ENCODE measurements at places on chromosomes 13 and 19.

GRCh38 chr13:80313668-80314256 lies 27.2 kb downstream of the SPRY2 start:
- DNase-seq = no peak

DNA sequence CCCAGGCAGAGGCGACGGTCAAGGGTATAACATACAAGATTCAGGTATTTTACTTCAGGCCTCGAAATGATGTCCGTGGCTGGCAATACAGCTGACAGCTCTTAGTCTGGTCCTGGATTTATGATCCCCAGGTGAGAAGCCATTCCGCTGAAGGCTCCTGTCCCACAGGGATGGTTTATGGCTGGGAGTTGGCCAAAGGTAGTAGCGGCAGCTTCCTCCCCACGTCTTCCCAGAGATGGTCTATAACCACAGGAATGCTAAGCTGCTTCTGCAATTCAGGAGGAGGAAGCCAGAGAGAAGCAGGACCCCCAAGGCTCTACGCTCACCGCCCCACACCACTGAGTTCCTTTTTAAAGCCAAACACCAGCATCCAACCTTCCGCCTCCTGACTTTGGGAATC lies 27.1 kb downstream of the OLFM2 start:
- no peak for DNase-seq

DNA sequence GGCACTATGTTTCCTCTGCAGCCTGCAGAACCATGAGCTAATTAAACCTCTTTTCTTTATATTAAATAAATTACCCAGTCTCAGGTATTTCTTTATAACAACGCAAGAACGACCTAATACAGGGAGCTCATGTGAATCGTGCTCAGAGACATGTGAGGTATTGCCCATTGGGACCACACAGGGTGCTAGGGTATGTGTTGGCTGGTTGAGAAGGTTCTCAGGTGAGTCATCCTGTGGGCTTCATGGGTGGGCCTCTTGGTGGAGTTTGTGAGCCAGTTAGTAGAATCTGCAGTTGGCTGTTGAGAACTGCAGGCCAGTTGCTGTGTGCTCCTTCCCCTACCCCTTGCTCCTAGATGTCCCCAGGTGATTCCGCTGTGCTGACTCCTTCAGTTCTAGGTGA lies 163.0 kb downstream of the HS6ST3 start:
- no peak for DNase-seq

DNA sequence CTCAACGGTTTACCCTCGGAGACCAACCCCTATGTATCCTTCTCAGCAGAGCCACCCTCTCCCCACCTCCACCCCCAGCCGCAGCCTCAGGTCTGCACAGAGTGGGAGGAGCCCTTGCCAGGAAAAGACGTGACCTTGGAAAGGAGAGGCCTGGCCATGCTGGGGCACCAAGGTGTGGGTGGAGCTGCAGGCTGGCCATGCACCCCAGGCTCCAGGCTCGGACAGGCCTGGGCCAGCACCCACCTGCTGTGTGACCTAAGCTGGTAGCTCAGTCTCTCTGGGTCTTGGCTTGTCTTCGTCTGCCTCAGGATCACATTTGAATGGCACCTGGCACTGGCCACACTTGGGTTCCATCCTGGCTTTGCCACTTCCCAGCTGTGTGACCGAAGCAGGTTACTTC lies 29.5 kb downstream of the CCDC8 start:
- no peak for DNase-seq

GRCh38 chr13:24671386-24672113 lies 8.7 kb upstream of the ATP12A start:
- DNase-seq = no peak

- DNase-seq = no peak
These were observed 19.4 kb downstream of the NOTCH3 start for GRCh38 chr19:15181394-15181793.

GRCh38 chr19:12293777-12294248 lies 870 bp downstream of the ZNF44 start:
- peak; percentile 77 for DNase-seq

DNA sequence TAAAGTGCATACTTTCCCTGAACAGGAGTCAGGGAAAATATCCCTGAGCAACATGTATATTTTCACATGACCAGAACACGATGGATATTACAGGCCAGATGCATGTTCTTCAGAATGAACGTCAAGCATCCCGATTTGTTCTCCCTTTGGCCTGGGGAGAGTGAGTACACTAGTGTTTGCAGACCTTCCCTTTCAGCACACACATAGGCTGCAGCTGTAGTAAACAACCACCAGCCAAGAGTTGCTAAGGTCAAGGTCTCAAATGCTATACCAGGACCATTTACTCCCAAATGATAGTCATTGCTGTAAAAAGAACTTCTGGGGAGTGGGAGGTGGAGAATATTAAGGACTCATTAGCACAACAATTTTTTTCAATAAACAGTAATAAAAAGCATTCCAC lies 3.0 kb downstream of the KLF12 start:
- no peak for DNase-seq

GRCh38 chr19:37970699-37971098 lies 63.7 kb downstream of the SIPA1L3 start:
- DNase-seq = no peak

DNA sequence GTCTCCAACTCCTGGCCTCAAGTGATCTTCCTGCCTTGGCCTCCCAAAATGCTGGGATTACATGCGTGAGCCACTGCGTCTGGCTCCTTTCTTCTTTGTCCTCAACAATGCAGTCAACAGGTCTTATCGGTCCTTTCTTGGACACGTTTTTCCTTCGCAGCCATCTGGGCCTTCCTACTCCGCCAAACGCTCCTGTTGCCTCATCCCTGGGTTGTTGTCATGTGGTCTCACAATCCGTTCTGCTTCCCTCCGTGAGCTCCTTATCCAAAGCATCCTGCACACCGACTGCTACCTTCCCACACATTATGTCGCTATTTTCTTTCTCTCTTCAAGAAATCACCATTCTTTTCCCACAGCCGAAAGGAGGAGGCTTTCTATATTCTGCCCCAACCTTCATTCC lies 306.8 kb downstream of the DCLK1 start:
- DNase-seq = no peak

DNA sequence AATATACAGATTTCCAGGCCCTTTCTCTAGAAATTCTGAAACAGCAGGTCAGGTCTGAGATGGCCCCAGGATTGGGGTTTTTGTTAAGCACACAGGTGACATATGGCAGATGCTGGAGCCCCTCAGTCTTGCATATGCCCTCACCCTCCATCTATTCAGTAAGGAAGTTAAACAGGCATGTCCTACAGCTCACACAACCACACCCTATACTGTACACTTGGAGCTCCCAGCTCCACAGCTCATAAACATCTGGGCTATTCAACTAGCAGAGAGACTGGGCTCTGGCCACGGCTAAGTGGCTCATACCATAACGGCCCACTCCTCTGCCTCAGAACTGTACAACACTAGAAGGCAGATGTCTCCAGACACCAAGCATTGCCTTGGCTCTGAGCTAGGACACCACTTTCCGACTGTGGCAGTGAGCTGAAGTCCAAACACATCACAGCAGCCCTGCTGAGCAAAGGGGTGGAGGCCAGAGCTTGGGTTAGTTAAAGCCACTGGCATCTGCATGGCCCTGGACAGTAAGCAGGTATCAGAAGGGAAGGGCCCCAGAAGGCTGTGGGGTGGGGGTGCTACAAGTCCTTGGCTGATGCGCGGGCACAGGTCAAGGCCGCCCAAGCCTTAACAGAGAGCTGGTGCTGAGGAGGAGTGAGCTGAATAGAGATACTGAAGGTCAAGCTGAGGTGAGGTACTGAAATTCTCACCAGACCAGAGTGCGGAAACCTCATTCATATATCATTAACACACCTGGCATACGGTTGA lies 79.1 kb downstream of the ABCC4 start:
- no peak for DNase-seq

- no peak for DNase-seq
These were observed 1115.4 kb downstream of the SLITRK1 start for GRCh38 chr13:82766732-82767321.

- no peak for DNase-seq
These were observed 69.5 kb upstream of the ANKRD10 start for GRCh38 chr13:110984381-110984780.

- DNase-seq = no peak
These were observed 96.7 kb upstream of the UQCRFS1 start for GRCh38 chr19:29309637-29310036.

DNA sequence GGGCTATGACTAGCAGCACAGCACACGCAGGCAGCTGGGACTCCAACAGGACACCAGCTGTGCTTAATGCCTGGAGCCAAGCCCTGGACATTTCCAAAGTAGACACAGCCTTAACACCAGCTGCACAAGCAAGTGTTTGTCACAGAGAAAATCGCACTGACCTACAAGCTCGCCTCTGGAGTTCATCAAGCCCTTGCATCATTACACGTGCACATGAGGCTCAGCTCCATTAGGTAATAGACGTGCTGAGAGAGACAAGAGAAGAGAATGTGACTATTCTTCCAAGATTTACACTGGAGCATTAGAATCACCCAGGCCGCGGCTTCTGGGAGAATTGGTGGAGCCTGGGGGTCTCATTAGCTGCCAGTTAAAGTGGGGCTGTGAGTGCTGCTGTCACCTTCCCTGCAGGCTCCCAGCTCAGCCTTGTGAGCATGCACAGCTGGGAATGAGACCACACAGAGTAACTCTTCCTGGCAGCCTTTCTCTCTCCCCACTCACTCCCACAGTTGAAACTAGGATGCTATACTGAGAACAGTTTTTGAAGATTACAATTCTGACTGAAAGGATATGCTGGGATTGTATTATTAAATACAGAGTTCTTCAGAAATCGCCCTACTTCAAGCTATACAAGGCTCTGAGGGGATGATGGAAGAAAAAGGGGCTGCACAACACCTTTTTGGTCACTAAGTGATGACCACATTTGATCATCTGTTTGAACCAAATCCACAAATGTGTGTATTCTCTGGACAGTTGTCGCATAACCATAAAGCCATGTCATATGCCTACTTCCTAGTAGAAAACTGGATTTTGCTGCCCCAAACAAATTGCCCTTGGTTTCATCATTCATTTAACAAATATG lies 10.5 kb downstream of the STOML3 start:
- no peak for DNase-seq

DNA sequence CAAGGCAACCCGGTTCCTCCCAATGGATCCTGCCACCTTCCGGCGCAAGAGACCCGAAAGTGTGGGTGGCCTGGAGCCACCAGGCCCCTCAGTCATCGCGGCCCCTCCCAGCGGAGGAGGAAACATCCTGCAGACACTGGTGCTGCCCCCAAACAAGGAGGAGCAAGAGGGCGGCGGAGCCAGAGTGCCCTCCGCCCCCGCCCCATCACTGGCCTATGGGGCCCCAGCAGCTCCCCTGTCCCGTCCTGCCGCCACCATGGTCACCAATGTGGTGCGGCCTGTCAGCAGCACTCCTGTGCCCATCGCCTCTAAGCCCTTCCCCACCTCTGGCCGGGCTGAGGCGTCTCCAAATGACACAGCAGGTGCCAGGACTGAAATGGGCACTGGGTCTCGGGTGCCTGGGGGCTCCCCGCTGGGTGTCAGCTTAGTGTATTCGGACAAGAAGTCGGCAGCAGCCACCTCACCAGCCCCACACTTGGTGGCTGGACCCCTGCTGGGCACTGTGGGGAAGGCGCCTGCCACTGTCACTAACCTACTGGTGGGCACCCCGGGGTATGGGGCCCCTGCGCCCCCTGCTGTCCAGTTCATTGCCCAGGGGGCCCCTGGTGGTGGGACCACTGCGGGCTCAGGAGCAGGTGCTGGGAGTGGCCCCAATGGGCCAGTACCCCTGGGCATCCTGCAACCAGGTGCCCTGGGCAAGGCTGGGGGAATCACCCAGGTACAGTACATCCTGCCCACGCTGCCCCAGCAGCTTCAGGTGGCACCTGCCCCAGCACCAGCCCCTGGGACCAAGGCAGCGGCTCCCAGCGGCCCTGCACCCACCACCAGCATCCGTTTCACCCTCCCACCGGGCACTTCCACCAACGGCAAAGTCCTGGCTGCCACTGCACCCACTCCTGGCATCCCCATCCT lies 11.2 kb upstream of the PRR19 start:
- peak; percentile 40 for DNase-seq

- no peak for DNase-seq
These were observed 1.6 kb downstream of the DCLK1 start for GRCh38 chr13:36129539-36129938.

DNA sequence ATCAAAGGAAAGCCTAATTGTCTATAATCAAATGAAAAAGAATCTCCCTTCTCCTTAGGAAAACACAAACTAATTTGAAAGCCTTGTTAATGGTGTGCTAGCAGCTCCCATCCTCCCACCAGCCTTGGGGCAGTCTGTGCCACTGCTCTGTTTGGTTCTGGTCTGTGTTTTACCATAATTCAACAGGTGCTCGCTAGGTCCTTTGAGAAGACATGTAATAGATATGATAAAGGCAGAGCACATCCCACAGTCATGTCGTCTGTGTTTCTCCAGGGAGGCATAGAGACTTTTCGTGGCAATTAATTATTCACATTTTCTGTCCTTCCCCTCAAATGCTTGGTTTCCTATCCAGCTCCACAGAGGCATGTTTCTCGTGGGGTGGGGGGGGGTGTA lies 23.8 kb downstream of the FAM124A start:
- DNase-seq = no peak

DNA sequence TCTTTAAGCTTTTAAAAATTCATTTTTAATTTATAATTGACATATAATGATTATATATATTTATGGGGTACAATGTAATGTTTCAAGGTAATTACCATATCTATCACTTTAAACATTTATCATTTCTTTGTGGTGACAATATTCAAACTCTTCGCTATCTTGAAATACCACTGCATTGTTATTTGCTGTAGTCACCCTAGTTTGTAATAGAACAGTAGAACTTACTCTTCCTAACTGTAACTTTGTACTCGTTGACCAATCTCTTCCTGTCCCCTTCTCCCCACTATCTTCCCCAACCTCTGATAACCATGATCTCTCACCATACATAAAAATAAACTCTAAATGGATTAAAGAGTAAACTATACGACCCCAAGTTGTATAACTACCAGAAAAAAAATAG lies 20.4 kb downstream of the COG6 start:
- no peak for DNase-seq

DNA sequence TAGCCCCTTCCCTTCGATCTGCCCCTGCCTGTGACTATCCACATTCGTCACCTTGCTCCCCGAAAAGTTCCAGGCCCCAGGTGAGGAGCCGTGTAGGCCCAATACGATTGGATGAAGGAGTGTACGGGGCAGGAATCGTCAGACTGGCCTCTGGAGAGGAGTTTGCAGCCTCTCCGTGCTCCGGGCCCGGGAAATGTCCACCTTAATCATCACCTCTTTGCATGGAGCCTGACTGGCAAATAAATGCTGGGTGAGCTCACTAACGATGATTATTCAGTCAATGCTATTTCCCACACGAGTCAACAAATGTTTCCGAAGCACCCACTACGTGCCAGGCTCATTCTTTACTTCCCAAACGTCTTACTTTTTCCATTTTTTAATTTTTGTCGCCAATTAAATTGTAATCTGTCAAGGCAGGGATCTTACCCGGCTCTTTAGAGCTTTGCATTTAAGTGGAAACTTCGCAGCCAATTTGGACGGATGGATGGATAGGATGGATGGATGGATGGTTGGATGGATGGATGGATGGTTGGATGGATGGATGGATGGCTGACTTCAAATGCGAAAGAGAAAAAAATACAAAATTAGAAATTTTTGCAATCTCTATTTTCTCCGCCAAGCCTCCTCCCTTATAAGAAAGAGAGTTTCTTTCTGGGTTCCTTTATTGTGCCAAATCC lies 45.8 kb downstream of the TGDS start:
- DNase-seq = no peak

- DNase-seq = no peak
These were observed 82.4 kb downstream of the PIBF1 start for GRCh38 chr13:72864142-72865011.
